ENCODE measurements at places on chromosomes 2 and 18.

DNA sequence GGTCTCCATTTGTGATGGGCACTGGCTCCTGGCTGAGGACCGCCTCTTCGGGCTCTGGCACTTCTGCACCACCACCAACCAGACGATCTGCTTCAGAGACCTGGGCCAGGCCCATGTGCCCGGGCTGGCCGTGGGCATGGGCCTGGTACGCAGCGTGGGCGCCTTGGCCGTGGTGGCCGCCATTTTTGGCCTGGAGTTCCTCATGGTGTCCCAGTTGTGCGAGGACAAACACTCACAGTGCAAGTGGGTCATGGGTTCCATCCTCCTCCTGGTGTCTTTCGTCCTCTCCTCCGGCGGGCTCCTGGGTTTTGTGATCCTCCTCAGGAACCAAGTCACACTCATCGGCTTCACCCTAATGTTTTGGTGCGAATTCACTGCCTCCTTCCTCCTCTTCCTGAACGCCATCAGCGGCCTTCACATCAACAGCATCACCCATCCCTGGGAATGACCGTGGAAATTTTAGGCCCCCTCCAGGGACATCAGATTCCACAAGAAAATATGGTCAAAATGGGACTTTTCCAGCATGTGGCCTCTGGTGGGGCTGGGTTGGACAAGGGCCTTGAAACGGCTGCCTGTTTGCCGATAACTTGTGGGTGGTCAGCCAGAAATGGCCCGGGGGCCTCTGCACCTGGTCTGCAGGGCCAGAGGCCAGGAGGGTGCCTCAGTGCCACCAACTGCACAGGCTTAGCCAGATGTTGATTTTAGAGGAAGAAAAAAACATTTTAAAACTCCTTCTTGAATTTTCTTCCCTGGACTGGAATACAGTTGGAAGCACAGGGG is 5.5 kb downstream of the TMEM37 start:
- no peak for DNase-seq

DNA sequence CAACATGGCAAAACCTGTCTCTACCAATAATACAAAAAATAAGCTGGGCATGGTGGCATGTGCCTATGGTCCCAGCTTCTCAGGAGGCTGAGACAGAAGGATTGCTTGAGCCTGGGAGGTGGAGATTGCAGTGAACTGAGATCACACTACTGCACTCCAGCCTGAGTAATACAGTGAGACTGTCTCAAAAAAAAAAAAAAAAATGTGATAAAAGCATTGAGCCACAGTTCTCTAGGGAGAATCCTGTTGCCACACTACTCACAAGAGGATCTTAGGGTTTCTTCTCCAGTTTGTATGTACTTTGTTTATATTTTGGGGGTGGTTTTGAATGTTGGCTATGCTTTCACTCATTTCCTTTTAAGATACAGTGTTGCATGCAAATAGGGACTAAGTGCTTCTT is 62.0 kb downstream of the TMEM185B start:
- DNase-seq, result no peak

GRCh38 chr2:196500686-196501431 is 138.7 kb upstream of the CCDC150 start:
- no peak for DNase-seq

DNA sequence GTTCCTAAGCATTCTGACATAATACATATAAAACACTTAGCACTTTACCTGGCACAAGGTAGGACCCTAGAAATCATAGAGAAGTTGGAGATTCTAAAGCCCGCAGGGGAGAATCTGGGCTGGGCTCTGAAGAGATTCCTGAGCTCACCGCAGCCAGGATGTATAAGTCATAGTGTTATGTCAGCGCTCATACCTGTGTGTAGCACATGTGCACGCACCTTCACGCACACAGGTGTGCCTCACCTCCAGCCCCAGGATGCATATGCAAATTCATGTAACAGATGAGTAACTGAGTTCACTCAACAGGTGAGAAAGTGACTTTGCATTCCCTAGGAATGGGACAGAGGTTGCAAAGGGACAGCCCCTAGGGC is 7.9 kb upstream of the SDC1 start:
- DNase-seq, result no peak

- DNase-seq, result no peak
Measured at GRCh38 chr2:197846777-197847176, 42.4 kb downstream of the PLCL1 start.

DNA sequence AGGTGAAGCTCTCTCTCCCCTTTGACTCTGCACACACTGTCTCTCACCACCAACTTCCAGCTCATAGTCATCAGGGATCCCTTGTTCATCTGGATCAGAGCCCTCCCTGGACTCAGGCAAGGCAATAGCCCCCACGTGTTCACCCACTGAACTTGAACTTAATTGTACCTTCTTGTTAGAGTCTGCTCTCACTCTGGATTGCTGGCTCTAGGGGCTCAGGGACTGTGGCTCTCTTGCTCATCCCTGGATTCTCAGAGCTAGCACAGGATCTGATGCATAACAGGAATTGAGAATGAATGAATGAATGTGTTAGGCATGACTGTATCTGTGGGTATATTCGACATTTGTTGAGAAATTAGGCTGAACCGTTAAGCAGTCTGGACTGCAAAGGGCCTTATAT is 16.7 kb upstream of the ASAP2 start:
- no peak for DNase-seq

- peak; percentile 30 for DNase-seq
Measured at GRCh38 chr18:67385455-67385854, 131.1 kb downstream of the DSEL start.
